ENCODE measurements at places on chromosomes 1 and 21. TPM values are rescaled to one million over a fixed set of nuclear protein-coding genes. Genes with fewer than 3 reads are reported as not detected.

GRCh38 chr1:31122101-31122735 lies 56.7 kb upstream of the PUM1 start:
- H3K36me3 ChIP-seq = no peaks in the 10 kb centered on the region
- H3K4me1 ChIP-seq = no peaks in the 10 kb centered on the region
- no peak overlapping the region for H3K4me3 ChIP-seq
- H3K27me3 ChIP-seq = no peaks in the 10 kb centered on the region

C1orf185 gene
- not detected for total RNA-seq

GRCh38 chr1:201764166-201764565 lies 64.8 kb upstream of the IPO9 start:
- no peak overlapping the region for H3K27ac ChIP-seq
- no peak overlapping the region for H3K4me3 ChIP-seq
- DNase-seq = no peak
- H3K4me1 ChIP-seq = no peaks in the 10 kb centered on the region

- no peak for DNase-seq
- no peak overlapping the region for H3K4me3 ChIP-seq
- no peaks in the 10 kb centered on the region for H3K4me1 ChIP-seq
- no peaks in the 10 kb centered on the region for H3K27me3 ChIP-seq
- no peaks in the 10 kb centered on the region for H3K36me3 ChIP-seq
- H3K27ac ChIP-seq = no peak overlapping the region
Observed at GRCh38 chr21:29656504-29657239, 283.1 kb downstream of the GRIK1 start.

LCE1C gene
- not detected for total RNA-seq

PRAMEF6 gene
- not detected for total RNA-seq

PCP4L1 gene
- total RNA-seq = 5.1 TPM

DNA sequence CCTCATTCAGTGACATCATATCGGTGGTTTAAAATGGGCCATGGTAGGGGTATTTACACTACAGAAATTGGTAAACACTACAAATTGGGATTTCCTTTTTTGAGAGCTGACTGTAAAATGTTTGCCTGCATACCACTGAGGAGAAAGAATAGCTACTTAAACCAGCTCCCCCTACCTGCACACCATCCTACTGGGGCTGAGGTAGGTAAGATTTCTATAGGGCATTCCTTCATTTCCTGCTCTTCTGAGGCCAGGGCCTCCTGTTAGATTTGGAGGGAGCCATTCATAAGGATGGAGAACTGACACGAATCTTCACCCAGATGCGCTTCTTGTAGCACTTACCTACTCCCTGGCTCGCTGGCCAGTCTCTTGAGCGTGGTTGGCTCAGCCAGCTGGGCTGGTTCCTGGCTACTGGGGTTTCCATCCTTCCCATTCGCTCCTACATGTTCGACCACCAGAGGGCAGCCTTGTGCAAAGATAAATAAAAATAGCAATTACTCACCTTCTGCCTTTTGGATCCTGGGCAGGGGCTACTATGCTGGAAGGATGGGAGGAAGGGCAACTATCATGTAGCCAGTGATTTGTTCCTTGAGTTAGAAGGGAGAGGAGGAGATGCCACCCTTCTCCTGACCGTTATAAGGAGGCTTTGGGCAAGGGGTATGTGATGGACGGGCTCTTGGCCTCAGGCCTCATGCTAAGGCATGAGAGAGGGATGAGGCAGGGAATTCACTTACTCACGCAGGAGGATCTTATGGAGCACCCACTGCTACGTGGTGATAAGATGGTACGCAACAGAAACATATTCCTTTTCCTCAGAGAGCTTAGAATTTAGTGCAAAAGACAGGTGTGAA lies 10.7 kb downstream of the OPTC start:
- peak; percentile 87 for DNase-seq
- H3K36me3 ChIP-seq = no peaks in the 10 kb centered on the region
- H3K27me3 ChIP-seq = no peaks in the 10 kb centered on the region

DNA sequence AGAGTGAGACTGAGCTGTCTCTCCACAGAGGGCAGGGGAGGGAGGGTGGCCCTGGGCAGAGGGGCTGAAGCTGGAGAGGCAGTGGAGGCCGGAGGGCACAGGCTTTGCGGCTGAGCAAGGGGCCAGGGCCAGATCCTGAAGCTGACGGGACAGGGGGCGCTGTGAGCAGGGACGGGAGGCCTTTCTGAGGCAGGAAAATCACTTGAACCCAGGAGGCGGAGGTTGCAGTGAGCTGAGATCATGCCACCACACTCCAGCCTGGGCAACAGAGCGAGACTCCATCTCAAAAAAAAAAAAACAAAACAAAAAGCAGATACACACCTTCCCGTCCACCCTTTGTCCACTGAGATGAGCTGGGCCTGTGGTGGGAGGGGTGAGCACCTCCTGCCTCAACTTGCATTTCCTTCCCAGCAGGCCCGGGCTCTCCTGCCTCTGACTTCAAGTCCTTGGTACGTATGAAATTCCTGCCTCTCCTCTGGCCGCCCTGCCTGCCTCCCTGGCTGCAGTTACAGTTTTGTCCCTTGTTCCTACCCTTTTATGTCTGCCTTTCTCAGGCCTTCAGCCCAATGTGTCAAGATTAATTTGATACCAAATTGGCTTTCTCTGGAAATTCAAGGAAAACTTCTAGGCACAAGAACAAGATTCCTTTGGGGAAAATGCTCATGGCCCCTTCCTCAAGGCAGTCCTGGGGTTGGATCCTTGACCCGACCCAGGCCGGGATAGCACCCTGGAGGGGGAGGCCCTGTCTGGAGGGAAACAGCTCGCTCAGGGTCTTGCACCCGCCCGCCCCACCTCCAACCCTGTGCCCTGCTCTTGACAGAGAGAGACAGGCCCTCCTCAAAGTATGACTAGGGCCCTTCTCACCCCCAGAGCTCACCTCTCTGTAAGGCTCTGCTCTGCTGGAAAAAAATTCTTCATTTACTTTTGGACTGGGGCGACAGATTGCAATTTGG lies 11.2 kb upstream of the ADAMTSL4 start:
- H3K4me1 ChIP-seq = no peaks in the 10 kb centered on the region
- no peaks in the 10 kb centered on the region for H3K36me3 ChIP-seq
- no peak overlapping the region for H3K27ac ChIP-seq
- no peak for DNase-seq

RRP1B gene
- 19.0 TPM for total RNA-seq

DNA sequence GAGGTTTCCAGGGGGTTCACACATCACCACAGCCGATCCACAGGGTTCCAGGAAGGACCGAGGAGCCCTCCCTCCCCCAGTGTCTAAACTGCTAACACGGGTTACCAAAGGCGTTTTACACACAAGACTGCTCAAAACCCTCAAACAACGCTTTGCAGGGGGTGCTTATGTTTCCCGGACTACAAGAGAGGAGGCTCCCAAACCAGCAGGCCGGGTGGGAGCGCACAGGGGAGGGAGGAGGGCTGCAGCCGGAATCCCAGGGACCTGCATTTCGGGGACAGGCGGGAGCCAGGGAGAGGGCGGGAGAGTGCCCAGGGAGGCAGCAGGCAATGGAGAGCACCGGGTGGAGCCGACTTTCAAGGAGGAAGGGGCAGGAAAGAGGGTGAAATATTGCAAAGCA lies 50.8 kb downstream of the ACBD3 start:
- H3K27ac ChIP-seq = peak overlapping the region; percentile 37
- H3K27me3 ChIP-seq = no peaks in the 10 kb centered on the region
- H3K4me3 ChIP-seq = no peak overlapping the region
- DNase-seq = no peak

DNA sequence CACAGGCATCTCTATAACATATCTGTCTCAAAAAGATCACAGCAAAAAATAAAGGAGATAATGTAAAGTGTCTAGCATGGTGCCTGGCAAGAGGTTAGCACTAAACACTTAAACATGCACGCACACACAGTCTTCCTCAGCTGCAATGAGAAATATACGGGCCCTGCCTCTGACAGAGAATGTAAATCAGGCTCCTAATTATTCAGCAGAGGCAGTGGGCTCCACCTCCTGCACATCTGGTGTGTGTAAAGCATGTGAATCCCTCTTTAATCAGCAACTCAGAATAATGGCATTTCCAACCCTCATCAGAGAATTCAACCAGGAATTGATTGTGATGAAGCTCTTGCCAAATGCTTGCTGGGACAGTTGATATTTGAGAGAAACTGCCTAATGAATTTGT lies 85.6 kb upstream of the KCNA3 start:
- no peaks in the 10 kb centered on the region for H3K36me3 ChIP-seq
- H3K4me3 ChIP-seq = no peak overlapping the region
- no peak for DNase-seq
- H3K4me1 ChIP-seq = no peaks in the 10 kb centered on the region
- no peaks in the 10 kb centered on the region for H3K27me3 ChIP-seq
- no peak overlapping the region for H3K27ac ChIP-seq

SMIM11 gene
- 16.7 TPM for total RNA-seq

- H3K4me3 ChIP-seq = no peak overlapping the region
- no peaks in the 10 kb centered on the region for H3K27me3 ChIP-seq
- H3K27ac ChIP-seq = no peak overlapping the region
- no peaks in the 10 kb centered on the region for H3K36me3 ChIP-seq
Observed at GRCh38 chr1:195195423-195196057, 1412.7 kb downstream of the KCNT2 start.

GRCh38 chr1:154502066-154502743 lies at the start of the genes SHE and TDRD10:
Gene SHE, minus strand, starts transcription at chr1:154502412. Its CDS starts 386 bp downstream, at chr1:154502026.
Gene TDRD10, plus strand, starts transcription at chr1:154502219. Its CDS starts 4,685 bp downstream, at chr1:154506904.
- peak within 1 kb of the TSS; percentile 41 for H3K4me3 ChIP-seq
- H3K36me3 ChIP-seq = peaks cover 5% of the 10 kb centered on the region
- peak; percentile 29 for DNase-seq
- peak within 1 kb of the TSS; percentile 86 for H3K27ac ChIP-seq

- no peaks in the 10 kb centered on the region for H3K4me1 ChIP-seq
- no peak for DNase-seq
- no peak overlapping the region for H3K4me3 ChIP-seq
- H3K36me3 ChIP-seq = no peaks in the 10 kb centered on the region
Observed at GRCh38 chr1:198135366-198135765, 21.4 kb upstream of the NEK7 start.

HEYL gene
- total RNA-seq = 15.9 TPM

AMY1A gene
- total RNA-seq = not detected

DNA sequence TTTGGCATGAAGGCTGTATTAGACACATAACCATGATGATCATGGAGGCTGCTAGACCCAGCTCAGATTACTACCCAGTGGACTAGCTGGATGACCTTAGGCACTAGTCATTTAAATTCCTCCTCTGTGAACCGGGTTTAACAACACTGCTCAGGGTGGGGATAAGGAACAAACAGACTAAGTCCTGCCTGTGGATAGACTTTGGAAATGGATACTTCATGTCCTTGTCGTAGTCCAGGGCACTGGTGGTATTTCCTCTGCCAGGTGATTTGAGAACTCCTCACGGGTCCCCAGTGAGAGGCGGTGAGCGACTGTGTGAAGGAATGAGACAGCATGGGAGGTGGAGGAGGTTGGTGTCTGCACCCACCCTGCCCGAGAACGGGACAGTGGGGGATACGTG lies 72.9 kb upstream of the SELENON start:
- no peak overlapping the region for H3K4me3 ChIP-seq
- no peaks in the 10 kb centered on the region for H3K27me3 ChIP-seq
- H3K4me1 ChIP-seq = peaks cover 22% of the 10 kb centered on the region
- H3K36me3 ChIP-seq = no peaks in the 10 kb centered on the region

DNA sequence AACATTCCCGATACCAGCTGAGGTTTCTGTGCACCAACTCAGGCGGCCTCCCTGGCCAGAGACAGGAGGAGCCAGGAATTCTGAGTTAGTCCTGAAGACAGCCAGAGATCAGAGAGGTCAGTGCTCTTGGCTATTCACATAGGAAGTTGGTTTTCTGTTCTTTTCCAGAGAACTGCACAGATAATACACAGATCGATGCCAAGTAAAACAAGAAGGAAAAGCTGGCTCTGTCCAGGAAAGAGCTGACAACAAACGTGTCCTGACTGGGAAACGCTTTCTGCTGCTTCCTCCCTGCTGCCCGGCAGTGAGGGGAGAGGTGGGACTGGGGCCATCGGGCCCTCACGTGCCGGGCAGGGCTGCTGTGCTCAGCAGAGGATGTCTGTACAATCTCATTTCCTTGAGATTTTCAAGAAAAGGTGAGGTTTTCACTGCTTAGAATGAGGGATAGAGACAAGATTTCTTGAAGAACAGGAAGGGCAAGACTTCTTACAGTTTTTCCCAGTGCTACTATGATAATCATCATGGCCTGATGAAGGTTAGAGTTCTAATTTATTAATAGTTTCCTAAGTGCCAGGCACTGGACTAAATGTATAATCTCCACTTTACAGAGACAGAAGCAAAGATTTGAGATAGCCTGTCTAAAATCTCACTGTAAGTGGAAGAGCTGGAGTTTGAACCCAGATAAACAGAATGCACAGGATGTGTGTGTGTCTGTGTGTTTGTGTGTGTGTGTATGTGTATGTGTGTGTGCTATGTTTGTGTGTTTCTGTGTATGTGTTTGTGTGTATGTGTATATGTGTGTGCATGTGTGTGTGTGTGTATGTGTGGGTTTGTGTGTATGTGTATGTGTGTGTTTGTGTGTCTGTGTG lies 211.0 kb upstream of the RAB4A start:
- DNase-seq = peak; percentile 36
- H3K36me3 ChIP-seq = no peaks in the 10 kb centered on the region
- H3K4me1 ChIP-seq = peaks cover 23% of the 10 kb centered on the region

POTED gene
- total RNA-seq = not detected

OR2M3 gene
- not detected for total RNA-seq

DNA sequence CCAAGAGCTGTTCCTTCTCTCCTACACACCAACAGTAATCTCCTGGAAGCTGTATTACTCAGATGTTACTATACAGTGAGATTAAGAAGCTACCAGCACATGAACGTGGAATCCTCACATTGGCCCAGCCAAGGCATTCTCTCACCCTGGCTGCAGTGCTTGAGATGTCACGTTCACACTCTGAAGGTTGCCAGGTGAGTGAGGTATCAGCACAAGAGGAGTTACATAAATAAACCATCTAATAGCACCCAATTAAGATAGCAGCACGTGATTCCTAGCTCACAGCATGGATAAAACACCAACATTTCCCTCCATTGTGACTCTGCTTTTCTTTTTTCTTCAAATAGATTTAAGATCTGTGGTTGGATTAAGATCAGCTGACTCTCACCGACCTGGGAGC lies 182.8 kb downstream of the PLPP3 start:
- no peak for DNase-seq
- H3K4me3 ChIP-seq = no peak overlapping the region
- no peak overlapping the region for H3K27ac ChIP-seq
- no peaks in the 10 kb centered on the region for H3K4me1 ChIP-seq
